ENCODE measurements at places on chromosomes 6 and 20.

DNA sequence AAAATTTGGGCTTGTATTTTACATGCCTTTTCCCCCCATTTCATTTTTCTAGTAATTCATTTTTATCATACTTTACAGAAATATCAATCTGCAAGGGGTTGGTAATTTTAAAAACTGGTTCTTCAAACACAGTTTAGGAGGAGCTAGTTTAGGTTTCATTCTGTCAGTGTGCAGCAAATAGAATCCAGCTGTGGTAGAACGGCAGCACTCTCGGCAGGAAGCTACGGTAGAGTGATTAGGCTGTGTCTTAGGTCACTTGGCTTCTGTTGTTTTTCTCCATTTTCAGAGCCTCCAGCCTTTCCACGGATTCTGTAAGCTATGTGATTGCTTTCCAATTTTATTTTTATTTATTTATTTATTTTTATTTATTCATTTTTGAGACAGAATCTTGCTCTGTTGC lies 32.7 kb downstream of the TLDC2 start:
- no peak for DNase-seq

GRCh38 chr6:155710704-155711103 lies 255.1 kb upstream of the NOX3 start:
- no peak for DNase-seq

DNA sequence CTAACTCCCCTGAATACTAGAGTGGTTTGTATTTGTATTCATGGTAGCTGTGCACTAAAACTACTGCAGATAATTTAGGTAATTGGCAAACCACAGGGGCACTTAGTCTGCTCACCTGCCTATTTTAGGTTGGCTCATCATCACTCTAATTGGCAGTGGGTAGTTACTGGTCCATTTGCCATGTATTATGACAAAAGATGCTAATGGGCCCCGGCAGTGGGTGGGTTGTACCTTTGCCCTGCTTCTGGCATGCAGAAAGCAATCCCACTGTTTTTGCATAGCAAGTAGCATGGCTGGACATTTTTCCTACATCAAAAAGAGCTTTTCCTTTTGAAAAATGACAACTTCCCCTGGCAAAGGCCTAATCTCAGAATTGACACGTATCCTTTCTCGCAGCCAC lies 741.4 kb upstream of the MAP3K7 start:
- DNase-seq, result no peak

DNA sequence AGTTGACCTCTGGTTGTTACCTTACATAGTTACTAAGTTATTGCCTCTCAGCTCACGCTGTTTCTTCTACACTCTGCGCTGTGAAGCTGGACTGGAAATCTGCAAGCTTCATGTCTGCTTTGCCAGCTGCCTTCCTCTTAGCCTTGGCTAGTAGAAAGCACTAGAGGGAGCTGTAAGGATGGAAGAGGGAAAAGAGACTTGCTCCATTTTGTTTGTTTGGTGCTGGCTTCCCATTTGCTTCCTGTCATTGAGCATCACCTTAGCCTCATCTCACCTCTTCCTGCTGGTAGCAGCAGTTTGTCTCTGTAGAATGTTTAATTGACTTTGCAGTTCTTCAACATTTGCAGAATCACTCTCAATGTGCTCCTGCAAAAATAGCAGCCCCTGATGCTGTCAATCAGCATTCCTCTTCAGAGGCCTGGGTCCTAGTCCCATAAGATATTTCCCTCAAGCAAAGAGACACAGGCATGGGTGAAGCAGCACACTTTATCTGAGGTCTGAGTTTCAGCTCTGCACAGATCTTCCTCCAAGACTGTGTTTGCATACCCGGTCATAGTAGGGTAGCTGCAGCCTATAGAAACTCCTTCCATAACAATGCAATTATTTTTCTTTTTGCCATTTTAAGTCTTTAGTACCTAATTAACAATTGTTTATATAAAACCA lies 302.2 kb upstream of the EPHA7 start:
- DNase-seq, result no peak

DNA sequence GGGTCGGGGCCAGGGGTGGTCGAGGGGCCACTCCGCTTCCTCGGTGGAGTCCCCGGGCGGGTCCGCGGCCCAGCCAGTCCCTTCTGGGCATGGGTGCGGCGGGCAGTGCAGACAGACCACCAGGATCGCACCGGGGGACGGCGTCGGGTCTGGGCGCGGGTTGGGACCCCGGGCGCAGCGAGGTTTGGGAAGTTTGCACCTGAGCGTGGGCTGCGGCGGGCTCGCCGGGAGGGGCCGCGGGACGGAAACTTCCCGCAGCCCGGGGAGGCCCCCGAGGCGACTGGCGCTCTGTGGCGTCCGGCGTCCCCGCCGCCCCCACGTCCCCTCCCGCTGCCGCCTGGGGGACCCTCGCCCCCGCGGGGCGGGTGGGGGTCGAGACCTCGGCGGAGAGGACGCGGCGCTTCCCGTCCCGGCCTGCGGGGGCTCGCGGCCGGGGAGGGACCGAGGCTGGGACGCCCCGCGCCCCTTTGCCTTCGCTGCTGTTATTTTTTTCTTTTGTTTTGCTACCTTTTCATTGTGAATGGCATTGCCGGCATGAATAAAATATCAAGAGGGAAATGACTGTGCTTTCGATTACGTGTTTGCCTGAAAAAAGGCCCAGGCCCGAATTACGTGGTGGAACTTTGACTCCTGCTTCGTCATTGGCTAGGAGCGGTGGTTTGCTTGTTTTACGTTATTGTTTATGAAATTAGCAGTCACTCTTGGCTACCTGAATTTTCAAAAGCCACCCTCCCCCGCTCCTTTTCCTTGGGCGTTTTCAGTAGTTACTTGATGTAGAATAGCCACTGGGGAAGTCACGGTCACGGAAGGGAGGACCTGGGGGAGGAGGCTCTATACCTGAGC lies 703 bp downstream of the SNX9 start:
- peak; percentile 53 for DNase-seq

DNA sequence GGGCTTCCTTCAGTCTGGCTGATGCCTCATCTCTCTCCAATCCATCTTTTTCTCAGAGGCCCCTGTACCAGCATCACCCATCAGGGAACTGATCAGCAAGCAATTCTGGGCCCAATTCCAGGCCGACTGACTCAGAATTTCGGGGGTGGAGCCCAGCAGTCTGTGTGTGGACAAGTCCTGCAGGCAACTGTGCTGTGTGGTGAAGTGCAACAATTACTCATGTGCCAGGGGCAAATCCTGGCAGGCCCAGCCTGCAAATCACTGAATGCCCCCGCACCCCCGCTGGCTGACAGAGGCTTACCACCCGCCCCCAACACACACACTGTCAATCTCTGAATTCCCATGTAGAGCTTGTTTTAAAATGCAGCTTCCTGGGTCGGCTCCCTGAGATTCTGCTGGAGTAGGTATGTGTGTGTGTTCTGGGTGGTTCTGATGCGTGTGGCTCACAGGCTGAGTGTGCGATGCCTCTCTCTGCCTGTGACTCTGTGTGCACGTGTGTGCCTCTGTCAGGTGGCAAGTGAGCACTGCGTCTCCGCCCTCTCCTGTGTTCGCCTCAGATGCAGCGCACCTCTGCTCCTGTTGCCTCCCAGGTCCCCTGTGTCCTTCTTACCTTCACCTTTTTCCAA lies 45.4 kb downstream of the SSR1 start:
- DNase-seq, result no peak

DNA sequence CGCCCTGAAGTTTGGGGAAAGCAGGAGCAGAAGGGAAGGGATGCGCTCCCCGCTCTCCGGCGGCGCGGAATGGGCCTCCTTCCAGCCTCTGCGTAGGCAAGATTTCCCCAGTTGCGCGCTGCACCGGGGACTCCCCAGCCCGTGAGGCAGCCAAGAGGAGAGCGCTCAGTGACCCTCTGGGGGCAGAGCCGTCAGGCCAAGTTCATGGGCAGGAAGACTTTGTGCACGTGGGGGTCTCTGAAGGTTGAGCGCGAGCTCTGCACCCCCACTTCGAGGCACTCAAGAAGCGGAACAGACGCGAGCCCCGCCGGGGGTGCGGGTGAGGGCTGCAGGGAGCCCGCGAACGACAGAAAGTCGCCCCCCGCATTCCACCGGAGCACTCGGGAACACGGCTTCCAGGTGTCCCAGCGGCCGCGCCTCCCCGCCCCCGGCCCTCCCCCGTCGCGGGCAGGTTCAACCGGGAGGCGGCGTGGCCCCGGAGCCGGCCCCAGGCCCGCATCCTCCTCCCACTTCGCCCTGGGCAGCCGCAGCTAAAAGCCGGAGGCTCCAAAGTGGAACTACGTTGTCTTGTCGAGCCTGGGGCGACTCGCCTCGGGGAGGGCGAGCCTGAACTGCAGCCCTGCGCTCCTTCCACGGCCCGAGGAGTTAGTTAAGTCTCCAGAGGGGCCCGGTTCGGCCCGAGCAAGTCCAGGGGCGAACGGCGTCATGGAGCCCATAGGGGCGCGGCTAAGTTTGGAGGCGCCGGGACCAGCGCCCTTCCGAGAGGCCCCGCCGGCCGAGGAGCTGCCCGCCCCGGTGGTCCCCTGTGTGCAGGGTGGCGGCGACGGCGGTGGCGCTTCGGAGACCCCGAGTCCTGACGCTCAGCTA lies at the start of gene PPP1R3G:
TSS of gene PPP1R3G (plus strand) at position 561 of the 867 bp plus-strand sequence. CDS start at position 706, 145 bp downstream.
- no peak for DNase-seq

- no peak for DNase-seq
Observed at GRCh38 chr6:112665114-112665513, 318.0 kb downstream of the RFPL4B start.

- no peak for DNase-seq
Observed at GRCh38 chr6:38284802-38285394, 354.8 kb downstream of the BTBD9 start.

GRCh38 chr6:53233309-53233708 lies 84.7 kb upstream of the GCM1 start:
- no peak for DNase-seq

- peak; percentile 4 for DNase-seq
Observed at GRCh38 chr6:2738373-2738979, 12.2 kb downstream of the MYLK4 start.

DNA sequence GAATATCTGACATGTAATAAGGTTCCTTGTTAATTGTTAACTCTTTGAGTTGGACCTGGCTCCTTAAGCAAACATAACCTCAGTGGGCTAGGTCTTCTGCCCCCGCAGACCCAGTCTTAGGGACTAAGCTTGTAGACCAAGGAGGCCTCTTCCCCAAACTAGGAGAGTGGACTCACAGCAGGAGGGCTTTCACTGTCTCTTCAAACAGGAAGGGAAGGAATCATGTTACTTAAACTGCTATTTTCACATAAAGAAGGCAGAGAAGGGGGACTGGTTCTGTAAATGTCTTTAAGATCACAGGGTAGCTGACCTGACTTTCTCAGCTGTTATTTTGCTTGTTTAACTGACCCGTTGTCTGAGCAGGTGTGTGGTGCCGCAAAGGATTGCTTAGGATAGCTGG lies 34.9 kb upstream of the PRDM1 start:
- no peak for DNase-seq

DNA sequence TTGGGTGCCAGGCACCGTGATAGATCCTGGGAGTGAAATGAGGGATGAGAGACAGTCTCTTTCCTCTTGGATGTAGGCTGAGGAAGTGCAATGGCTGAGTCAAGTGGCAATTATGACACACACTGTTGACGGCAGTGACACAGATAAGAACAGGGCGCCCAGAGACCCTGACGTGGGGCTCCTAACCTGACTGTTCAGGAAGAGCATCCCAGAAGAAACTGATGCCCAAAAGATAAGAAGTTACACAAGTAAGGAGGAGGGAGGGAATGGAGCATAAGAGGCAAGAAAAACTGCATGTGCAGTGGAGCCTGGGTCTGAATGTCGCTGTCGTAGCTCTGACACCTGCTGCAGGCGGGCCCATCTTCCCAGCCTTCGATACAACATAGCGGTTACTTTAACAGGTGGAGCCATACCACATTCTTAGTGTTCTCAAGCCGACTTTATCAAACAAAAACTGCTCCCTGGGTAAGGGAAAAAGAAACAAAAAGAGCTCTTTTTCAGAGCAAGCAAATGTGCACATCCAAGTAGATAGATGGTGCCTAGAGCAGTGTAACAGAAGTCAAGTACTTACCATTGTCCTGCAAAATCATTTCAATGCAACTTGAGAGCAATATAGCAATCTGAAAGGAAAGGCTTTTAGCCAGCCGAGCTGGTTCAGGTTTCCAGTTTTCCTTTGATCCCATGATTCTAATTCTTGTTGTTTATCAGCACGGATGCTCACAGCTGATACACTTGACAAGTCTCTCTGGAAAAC lies 463.9 kb upstream of the JARID2 start:
- no peak for DNase-seq

DNA sequence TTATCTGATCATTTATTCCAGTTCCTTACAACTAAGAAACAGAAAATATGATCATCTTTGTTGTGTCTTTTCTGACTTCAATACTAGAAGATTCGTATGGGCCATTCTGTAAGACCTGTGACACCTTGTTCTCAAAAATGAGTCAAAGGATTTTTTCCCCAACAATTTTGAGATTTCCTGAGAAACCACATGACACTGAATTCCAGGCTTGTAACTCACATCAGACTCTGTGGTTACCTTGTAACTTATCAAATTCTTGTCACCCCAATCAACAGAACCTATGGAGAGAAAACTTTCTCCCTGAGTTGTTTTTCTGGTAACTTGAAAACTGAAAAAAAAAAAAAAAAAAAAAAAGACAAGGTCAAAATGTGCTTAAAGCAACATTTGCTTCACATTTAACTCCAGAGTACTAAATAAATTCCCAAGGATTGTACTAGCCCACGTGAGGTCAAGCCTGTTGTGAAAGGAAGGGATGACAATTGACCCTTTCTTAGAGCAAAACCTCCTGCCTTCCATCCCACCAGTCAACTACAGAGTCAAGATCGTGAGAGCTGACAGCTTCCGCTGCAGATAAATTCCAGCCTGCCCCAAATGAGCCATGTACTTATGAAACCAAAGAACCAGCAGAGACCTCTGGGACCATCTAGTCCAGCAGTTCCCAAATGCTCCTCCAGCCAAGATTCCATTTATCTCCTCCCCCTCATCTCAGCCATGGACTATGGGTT lies 140.3 kb downstream of the TBX18 start:
- DNase-seq, result no peak

Measured in activated naive CD8-positive, alpha-beta T cell treated with anti-CD3 and anti-CD28 coated beads, Interleukin-2, amount 50 U/mL, for 16 hours (primary cell).